ENCODE measurements at places on chromosomes 6 and 20. TPM values are rescaled to one million over a fixed set of nuclear protein-coding genes. Genes with fewer than 3 reads are reported as not detected.

The MCCD1 gene
- total RNA-seq = not detected

The CYP24A1 gene
- total RNA-seq = not detected

The COL11A2 gene
- total RNA-seq = 0.11 TPM

The IP6K3 gene
- not detected for total RNA-seq

The SEMG1 gene
- not detected for total RNA-seq

The C6orf52 gene
- total RNA-seq = 0.26 TPM

The DNAAF9 gene
- total RNA-seq = 13.2 TPM

The RREB1 gene
- 14.2 TPM for total RNA-seq

The CDH22 gene
- not detected for total RNA-seq

The BMP5 gene
- not detected for total RNA-seq

The PSMB1 gene
- total RNA-seq = 389 TPM

The ATP9A gene
- 31.1 TPM for total RNA-seq

The BTN3A1 gene
- total RNA-seq = 9.2 TPM

The LINC00237 gene
- not detected for total RNA-seq

The TRIM31 gene
- not detected for total RNA-seq

The DNPH1 gene
- 58.4 TPM for total RNA-seq

The PSORS1C2 gene
- total RNA-seq = not detected

The LKAAEAR1 gene
- total RNA-seq = not detected

The RNF182 gene
- total RNA-seq = 0.25 TPM

The TCP1 gene
- 619 TPM for total RNA-seq

The PLCB4 gene
- total RNA-seq = 1.3 TPM

The MEP1A gene
- not detected for total RNA-seq

The IGF2R gene
- 72.4 TPM for total RNA-seq

The ECT2L gene
- total RNA-seq = not detected

The MYLK4 gene
- total RNA-seq = 0.66 TPM

The FAM217B gene
- total RNA-seq = 3.2 TPM

The SLC24A3 gene
- total RNA-seq = not detected

The C6orf163 gene
- total RNA-seq = 0.56 TPM

The FAM83B gene
- total RNA-seq = 0.04 TPM

The SLC17A3 gene
- total RNA-seq = not detected

The TSBP1 gene
- total RNA-seq = not detected

The HLA-DMB gene
- not detected for total RNA-seq

The SLC44A4 gene
- total RNA-seq = 0.07 TPM

The SMLR1 gene
- total RNA-seq = not detected

The TINAG gene
- not detected for total RNA-seq

The NFATC2 gene
- 1.7 TPM for total RNA-seq

The DEFB112 gene
- not detected for total RNA-seq

The SH3BGRL2 gene
- total RNA-seq = 26.3 TPM

The SYNGAP1 gene
- 1.5 TPM for total RNA-seq

The CDSN gene
- total RNA-seq = not detected

The TFAP2A gene
- 2.1 TPM for total RNA-seq

The TFAP2C gene
- not detected for total RNA-seq

The FNDC1 gene
- total RNA-seq = not detected

The CHD6 gene
- total RNA-seq = 19.7 TPM

The TFAP2D gene
- not detected for total RNA-seq

The ELOVL2 gene
- not detected for total RNA-seq

The BMP2 gene
- total RNA-seq = 16.1 TPM

The THBD gene
- total RNA-seq = 139 TPM

The LGSN gene
- total RNA-seq = not detected

The RHAG gene
- total RNA-seq = not detected

The BNIP5 gene
- total RNA-seq = not detected

The CDS2 gene
- total RNA-seq = 58.8 TPM

The SNX21 gene
- 20.8 TPM for total RNA-seq

The RAB44 gene
- total RNA-seq = not detected

The FAM162B gene
- total RNA-seq = 0.35 TPM

The FRMD1 gene
- not detected for total RNA-seq

The PROCR gene
- total RNA-seq = 561 TPM

Data from pulmonary artery endothelial cell (primary cell).